ENCODE measurements at places on chromosomes 1 and 21.
A peak's percentile ranks its signal among the peaks of the same experiment; 100 is the strongest.

GRCh38 chr1:180620581-180620980, 11.2 kb upstream of the XPR1 start:
- DNase-seq, result no peak

GRCh38 chr1:64116537-64116936, 86.9 kb upstream of the UBE2U start:
- DNase-seq, result no peak

DNA sequence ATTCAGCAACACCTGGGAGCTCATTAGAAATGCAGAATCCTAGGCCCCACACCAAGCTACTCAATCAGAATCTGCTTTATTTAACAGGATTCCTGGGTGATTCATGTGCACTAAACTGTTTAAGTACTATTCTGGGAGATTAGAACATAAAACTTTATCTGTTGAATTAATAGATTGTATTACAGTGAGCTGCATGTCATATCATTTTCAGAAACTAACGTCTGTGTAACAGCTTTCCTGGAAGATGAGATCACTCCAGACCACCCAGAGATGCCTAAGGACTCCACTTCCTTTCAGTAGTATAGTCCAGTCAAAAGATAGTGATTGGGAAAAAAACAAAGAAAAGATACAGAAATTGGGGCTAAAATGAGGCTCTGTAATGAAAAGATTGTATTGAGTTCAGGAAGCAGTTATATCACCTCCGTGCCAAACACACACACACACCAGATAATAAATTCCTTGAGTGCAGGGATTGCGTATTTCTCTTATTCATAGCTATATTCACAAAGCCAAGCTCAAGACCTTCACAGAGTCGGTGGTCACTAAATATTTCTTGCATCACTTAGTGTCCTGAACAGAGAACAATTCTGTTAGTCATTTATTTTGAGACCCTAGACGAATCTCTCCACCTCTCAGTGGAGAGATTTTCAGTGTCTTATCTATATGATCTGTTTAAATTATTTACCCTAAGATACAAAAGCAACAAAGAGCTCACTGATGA, 178.2 kb downstream of the DSCAM start:
- DNase-seq, result no peak

- DNase-seq, result peak; percentile 56
Measured at GRCh38 chr1:193558491-193559028, 372.1 kb upstream of the B3GALT2 start.

DNA sequence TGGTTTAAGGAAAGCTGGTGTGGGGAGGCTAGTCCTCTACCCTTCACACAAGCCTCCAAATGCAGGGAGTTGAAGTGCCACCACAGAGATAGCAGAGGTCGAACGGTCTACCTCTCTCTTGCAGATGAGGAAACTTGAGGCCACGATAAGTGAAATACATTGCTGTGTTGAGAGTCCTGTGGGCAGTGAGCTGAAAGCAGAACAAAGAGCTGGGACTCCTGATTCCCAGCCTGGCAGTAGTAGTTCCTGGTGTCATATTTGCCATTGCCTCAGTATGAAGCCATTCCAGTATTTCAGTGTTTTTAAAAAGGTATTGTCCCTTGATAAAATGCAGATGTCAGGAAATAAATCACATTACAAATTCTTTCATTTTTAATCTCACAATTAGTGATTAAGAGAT, 28.6 kb downstream of the AK4 start:
- DNase-seq, result peak; percentile 29

GRCh38 chr1:236615399-236616148, 11.3 kb upstream of the HEATR1 start:
- no peak for DNase-seq

DNA sequence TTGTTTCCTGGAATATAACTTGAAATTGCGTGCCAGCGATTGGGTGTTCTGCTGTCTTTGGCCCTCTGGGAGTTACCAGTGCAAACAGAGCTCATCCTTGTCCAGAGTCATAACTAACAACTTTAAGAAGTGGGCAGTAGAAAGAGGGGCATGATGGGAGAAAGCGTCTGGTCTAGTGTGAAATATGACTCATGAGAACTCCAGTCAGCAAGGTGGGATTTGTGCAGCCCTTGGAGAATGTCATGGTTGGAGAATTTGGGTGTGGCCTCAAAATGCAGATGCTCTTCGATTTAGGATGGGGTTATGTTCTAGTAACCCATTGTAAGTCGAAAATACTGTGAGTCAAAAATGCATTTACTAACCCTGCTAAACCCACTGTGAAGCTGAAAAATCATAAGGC, 12.9 kb downstream of the ATP1B1 start:
- DNase-seq, result peak; percentile 87

DNA sequence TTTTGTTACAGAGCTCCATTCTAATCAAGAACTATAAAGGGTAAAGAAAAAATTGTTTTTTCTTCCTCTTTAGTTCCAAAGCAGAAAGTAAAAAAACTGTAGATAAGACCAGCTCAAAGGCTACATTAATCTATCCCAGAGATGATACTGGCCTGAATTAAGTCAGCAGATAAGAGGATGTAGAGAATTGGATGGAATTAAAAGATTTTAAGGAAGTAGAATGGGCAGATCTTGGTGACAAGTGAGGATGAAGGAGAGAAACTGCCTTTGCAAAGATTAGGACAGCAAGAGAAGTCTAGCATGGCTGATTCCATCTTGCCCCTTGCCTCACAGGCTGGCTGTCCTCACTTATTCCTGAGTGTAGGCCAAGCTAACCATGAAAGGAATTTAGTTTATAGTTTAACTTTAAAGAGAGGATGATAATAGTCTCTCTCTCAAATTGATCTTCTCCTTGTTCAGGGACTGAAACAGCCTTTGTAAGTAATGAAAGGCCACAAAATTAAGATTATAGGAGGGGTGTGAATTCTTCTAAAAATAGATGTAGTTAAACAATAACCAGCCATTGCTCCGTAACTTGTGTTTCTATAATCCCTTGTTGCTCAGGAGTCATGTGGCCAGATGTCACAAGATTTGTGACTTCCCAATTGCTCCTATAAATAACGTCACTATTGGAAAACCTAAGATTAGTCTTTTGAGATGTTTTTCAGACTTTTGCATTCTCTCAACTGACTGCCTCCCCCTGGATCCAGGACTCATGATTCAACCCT, 265.0 kb upstream of the USP24 start:
- DNase-seq, result no peak

- no peak for DNase-seq
Measured at GRCh38 chr1:158199849-158200248, 19.2 kb downstream of the CD1D start.

DNA sequence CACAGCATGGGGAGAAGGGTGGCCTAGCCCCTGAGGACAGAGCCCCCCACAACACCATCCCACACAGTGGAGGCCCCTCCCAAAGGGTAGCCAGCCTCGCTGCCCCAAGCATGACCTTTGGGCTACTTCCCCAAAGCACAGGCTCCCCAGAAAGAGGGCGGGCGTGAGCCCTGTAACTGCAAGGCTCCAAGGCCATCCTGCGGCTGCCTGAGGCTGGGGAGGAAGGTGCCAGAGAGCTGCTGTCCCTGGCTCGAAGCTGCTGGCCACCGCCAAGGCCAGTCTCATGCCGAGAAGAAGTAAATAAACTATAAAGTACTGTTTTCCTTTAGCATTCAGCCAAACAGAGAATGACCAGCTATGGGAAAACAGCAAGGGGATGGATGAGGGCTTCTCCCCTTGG, 27.5 kb downstream of the UBASH3A start:
- DNase-seq, result no peak

DNA sequence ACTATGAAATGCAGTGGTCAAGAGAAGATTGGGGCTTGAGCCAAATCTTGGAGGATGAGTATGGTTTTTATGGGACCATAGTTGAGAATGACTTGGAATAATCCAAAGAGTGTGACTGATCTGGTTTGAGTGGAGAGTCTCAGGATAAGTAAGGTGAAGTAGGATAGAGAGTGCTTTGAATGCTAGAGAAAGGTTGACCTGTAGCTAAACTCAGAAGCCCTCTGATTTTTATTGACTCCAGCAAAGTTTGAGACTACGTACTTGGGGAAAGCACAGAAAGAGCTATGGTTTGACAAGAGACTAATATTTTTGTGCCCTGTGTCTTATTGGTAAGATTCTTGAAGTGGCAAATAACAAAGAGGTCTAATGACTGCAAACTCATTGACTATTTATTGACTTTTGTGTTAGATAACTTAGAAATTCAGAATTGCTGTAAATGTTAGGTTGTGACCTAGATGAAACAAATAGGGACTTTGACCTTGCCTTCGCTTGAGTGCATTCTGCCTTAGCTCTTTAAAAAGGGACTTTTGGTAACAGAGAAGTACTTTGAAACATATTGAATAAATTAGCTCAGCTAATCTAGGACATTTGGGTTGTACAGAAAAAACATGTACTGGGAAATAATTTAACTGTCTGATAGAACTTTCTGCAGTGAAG, 35.1 kb downstream of the UAP1 start:
- DNase-seq, result no peak

- DNase-seq, result no peak
Measured at GRCh38 chr1:20207546-20207945, 21.2 kb upstream of the PLA2G2C start.

GRCh38 chr1:22114083-22115012, 28.5 kb downstream of the WNT4 start:
- DNase-seq, result no peak

GRCh38 chr1:229470406-229471043, 36.6 kb upstream of the ACTA1 start:
- no peak for DNase-seq

DNA sequence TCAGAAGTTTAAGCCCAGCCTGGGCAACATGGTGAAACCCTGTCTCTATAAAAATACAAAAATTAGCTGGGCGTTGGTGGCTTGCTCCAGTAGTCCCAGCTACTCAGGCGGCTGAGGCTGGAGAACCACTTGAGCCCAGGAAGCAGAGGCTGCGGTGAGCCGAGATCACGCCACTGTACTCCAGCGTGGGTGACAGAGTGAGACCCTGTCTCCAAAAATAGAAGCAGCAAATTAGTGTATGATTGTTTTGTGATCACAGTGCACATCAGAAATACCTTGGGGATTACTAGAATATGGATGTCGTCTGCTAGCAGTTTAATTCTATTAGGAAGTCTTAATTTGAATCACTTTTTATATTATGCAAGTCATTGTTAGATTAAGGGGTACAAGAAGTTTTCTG, 59.0 kb downstream of the ZBTB17 start:
- DNase-seq, result no peak

GRCh38 chr1:96009831-96010434, 711.7 kb upstream of the PTBP2 start:
- no peak for DNase-seq

GRCh38 chr21:16330082-16330907, 600.5 kb downstream of the USP25 start:
- peak; percentile 59 for DNase-seq

- no peak for DNase-seq
Measured at GRCh38 chr1:54519709-54520108, 28.3 kb upstream of the ACOT11 start.

GRCh38 chr21:34790834-34791233, 122.0 kb downstream of the CLIC6 start:
- DNase-seq, result no peak

- peak; percentile 97 for DNase-seq
Measured at GRCh38 chr1:167797015-167797414, 75.2 kb downstream of the MPZL1 start.

DNA sequence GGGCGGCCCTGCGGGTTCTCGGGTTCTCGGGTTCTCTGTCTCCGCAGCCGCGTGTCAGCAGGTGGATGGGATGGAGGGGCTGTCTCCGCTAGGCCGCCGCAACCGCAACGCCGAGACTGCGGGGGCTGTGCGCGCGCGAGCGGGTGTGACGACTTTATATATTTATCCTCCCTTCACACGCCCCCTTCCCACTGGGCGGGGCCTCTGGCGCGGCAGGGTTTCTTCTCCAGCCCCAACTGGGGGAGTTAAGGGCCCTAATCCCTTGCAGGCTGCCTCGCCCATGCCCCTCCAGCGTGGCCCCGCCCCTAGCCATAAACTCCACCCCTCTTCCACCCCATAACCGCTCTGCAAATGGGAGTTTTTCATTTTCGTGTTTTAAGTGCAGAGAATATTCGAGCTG, 3.4 kb downstream of the IGSF21 start:
- DNase-seq, result no peak

GRCh38 chr21:28269173-28269572, 723.5 kb downstream of the LTN1 start:
- DNase-seq, result no peak

- DNase-seq, result no peak
Measured at GRCh38 chr1:47996406-47997226, 569 bp downstream of the TRABD2B start.

GRCh38 chr21:18772404-18772803, 368.8 kb upstream of the TMPRSS15 start:
- DNase-seq, result peak; percentile 20

DNA sequence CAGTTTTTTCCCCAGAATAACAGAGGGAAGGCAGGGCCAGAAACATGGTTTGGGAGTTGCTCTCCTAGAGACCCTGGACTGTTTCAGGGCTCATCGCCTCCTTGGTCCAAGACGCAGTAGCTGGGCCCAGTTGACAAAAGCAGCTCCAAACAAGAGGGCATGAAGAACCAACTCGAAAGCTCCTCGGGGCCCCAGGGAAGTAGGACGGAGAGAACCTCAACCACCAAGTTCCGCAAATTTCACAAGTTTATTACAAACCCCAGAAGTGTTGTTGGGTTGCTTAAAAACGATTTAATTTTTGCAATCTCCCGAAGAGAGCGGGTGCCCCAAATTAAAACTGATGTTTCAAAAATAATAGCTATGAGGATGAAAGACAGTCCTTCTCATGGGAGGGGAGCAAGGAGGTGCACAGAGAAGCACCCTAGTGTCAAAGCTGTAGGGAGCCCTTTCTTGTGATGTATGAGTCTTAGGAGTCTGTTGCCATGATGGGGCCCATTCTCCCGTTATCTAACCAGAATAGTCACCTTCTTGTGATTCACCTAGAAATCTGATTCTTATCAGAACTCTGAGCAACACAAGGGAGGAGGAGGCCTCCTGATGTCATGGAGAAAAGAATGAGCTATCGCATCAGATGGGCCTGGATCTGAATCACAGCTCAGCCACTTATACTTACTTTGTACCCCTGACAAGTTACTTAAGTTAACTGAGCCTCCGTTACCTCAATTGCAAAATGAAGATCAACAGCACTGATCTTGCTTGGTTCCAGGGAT, 165.7 kb upstream of the IRF2BP2 start:
- DNase-seq, result peak; percentile 45

- DNase-seq, result no peak
Measured at GRCh38 chr1:21568006-21568746, 59.0 kb downstream of the ALPL start.

DNA sequence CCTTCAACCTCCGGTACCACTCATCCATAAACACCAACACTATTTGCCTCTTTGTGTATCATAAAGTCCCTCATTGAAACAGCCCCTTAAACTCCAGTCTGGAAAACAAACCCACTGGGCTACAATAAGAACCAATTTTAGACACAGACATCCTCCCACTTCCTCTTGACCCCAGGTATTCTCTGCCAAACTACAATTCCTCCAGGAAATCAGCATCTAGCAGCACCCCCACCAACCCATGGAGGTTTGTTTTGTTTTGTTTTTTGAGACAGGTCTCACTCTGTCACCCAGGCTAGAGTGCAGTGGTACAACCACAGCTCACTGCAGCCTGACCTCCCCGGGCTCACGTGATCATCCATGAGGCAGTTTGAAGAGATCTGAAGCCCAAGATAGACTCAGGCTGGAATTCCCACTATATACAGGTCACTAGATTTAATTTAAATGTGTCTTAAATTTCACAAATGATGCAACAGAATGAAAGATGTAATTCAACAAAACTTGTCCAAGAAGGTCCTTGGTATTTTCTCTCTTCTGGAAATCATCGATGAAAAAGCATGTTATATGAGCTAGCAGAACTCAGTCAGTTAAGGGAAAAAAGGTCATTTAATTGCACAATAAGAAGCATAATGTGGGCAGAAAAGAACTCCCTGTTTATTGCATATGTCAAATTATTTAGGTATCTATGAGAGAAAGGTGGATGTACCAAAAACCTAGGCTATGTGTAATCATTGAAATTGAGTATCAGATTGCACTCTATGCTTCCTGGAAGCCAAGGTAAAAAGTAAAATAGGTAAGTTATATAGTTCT, 30.3 kb downstream of the TCP10L start:
- no peak for DNase-seq

Measured in RCC 7860 (cell line).